ENCODE measurements at places on chromosomes 3 and 15. TPM values are rescaled to one million over a fixed set of nuclear protein-coding genes. Genes with fewer than 3 reads are reported as not detected.

NR1I2 gene
- total RNA-seq, result 2.8 TPM

DNA sequence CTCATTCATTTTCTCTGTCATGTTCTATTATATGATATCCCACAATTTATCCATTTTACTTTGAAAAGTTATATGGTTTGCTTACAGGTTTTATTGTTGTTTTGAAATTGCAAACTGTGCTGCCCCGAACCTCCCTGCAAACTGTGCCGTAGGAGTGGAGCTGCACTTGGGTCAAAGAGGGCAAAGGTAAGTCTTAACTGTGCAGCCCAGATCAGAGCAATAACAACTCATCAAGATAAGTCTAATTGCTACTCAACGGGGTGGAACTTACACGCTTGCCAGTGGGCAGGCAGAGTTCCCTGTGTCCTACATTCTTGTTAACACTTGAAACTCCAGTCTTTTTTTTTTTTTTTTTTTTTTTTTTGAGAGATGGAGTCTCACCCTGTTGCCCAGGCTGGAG is 33.2 kb downstream of the ZDHHC19 start:
- no peak for DNase-seq

- peak; percentile 90 for DNase-seq
These were observed 5.3 kb upstream of the TRA2B start for GRCh38 chr3:185942907-185943759.

CATSPER2 gene
- 2.5 TPM for total RNA-seq

DNA sequence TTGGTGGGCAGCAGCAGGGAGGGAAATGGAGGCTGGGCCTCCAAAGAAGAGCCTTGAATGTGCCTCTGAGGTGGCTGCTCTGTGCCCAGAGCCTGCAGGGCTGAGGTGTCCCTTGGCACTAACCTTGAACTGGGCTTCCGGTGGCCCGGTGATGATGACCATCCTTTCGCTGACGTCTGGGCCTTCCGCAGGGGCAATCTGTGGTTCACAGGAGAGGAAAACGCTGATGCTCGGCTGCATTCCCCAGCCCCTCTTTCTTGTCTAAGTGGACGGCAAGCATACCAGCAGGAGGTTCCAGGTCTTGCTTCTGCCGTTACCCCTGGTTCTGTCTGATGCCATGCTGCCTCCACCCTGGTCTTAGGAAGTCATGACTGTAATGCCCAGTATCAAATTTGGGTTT is 65.9 kb downstream of the SENP2 start:
- DNase-seq, result no peak

- no peak for DNase-seq
These were observed 11.6 kb upstream of the HGD start for GRCh38 chr3:120693439-120694171.

FBXO45 gene
- 15.0 TPM for total RNA-seq

SERINC4 gene
- 0.16 TPM for total RNA-seq

SYNPR gene
- 0.85 TPM for total RNA-seq

DNA sequence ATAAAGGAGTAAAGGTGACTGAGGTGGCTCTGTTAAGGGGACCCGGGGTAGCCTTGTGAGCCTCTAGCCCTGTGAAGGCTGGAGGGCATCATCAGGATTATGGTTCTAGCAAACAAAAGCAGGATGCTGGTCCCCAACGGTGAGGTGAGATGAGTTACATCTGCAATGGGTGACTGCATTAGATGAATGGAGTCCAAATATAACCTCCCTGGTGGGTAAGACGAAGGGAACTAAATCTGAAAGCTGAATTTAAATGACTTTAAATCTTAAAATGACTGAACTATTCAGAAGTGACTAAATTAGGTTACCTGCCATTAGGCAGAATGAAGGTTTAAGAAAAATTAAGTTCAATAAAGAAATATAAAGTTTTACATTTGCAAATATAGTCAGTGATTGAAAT is 4.6 kb upstream of the HLTF start:
- DNase-seq, result no peak

DNA sequence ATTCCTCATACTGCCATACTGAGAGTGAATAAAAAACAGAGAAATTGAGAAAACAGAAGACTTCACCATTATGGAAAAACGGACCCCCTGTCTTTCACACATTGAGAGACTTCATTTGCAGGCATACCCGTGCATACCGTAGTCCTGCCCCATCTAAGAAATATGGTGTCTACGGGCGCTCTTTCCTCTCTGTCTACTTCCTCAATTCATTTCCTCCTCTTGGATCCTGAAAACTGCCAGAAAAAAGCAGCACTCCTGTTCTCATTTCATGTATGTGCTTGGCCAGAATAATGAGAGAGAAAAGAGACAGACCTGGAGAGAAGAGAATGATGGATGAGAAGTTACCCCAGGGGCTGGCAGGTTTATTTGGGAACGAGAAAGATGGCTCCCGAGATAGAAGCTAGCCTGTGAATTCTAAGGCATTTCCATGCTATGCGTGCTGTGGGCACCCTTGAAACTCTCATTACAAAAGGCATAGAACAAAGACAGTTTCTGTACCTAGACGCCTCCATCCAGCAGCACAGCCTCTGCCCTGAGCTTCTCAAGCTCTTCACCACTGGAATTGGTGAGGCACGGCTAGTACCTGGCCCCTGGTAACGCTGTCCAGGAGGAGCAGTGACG is 62.5 kb upstream of the EPHB3 start:
- DNase-seq, result no peak

DNA sequence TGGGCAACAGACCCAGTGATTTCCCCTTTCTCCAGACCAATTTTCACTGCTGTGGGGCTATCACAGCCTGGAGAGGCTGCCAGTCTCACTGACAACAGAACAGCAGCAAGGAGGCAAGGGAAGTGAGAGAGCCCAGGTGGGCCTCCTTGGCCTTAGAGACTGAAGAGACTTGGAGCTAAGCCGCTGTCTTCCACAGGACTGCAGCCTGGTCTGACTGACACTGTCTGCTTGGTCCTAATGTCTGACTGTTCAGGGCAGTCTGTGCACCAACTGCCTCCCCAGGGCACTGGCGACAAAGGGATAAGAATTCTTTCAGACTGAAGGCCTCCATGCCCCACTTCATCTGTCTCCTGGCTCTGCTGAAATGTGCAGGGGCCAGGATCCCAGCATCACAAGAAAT is 11.5 kb downstream of the POMGNT2 start:
- DNase-seq, result no peak

GRCh38 chr3:89314454-89315098 is 207.2 kb downstream of the EPHA3 start:
- no peak for DNase-seq

DNA sequence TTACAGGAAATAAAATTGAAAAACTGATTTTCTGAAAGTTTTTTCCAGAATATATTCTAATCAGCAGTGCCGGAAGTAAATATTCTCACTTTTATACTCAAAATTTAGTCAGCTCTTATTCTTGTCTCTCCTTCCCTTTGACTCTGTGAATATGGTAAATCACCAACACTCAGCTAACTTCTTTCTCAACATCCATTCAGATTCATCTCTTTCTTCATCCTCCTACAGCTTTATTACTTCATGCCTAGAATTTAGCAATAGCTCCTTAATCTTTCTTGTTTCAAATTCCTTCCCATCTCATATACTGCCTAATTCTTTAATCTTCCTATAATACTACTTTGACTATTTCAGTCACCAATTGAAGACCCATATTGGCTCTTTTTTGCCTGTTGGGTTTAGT is 67.9 kb downstream of the FGF7 start:
- no peak for DNase-seq

SLC15A2 gene
- 3.8 TPM for total RNA-seq

DNA sequence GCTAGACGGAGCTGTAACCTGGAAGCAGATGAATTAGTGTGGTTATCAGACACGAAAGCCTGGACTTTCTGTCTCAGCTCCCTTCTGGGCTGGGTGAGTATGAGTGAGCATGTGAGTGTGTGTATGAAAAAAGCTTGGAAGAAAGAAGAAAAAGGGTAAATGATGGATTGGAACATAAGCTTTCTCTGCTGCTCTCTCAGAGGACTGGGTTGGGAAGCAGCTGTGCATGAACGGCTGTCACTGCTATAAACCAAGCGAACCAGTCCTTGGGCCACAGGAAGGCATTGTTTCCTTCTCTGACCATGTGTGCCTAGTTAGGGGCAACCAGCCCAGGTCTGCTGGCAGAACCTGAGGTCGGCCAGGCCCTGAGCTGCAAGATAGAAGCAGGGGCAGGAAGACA is 37.0 kb downstream of the UMPS start:
- DNase-seq, result no peak

- no peak for DNase-seq
These were observed 5.7 kb downstream of the EIF4G1 start for GRCh38 chr3:184320104-184320445.

ABHD10 gene
- total RNA-seq, result 32.4 TPM

DNA sequence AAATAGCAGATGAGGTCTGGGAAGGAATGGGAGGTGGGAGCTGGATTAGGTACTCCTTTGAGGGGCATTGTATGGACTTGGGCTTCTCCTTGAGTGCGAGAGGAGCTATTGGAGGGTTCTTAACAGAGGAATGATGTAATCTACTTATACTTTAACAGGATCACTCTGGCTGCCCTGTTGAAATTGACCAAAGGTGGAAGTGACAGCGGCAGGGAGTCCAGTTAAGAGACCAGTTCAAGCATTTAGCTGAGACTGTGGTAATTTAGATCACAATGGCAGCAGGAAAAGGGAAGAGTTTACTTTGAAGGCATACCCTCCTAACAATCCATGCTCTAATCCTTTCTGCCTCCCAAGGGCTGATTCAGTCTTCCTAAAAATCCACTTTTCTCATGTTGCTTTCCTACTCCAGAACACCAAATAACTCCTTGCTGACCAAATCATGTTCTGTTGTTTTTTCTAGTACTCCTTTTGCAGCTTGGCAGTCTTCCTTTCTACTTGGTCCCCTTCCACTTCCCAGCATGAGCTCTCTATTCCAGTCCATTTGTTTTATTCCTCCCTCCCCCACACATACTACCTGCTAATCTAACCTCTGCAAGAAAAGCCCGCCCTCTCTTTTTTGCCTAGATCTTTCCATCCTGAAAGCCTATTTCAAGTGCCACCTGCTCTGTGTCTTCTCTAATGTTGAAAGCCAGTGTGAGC is 139.4 kb downstream of the NECTIN3 start:
- no peak for DNase-seq

- no peak for DNase-seq
These were observed 9.3 kb downstream of the GNAI2 start for GRCh38 chr3:50245251-50245745.

PLSCR4 gene
- 3.8 TPM for total RNA-seq

MOBP gene
- 0.39 TPM for total RNA-seq
